ENCODE measurements at places on chromosomes 5 and 9.

GRCh38 chr5:135944967-135945560, 9.7 kb downstream of the LECT2 start:
- peak; percentile 67 for DNase-seq

- DNase-seq: no peak
Observed at GRCh38 chr9:90873422-90873821, 71.8 kb downstream of the SYK start.

DNA sequence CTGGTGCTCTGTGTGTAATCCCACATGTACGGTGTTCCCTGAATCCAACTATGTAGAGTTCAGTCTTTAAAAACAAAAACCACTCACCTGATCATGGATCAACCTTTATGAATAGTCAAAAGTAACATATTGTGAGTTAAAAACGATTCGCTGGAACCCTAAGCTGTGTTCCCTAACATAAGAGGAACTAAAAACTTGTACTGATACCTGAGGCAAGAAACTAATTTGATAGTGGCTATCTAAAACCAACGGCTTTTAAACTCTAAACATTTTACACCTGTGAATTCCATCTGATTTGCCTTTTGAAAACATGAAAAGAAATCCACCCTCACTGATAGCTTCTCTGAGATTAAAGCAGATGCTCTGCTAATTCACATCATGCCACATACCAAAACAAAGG, 101.5 kb downstream of the DEPDC1B start:
- no peak for DNase-seq

GRCh38 chr9:82539146-82539545, 523.8 kb downstream of the RASEF start:
- DNase-seq: no peak

- DNase-seq: no peak
Observed at GRCh38 chr5:139787257-139787567, 8.4 kb upstream of the PSD2 start.

DNA sequence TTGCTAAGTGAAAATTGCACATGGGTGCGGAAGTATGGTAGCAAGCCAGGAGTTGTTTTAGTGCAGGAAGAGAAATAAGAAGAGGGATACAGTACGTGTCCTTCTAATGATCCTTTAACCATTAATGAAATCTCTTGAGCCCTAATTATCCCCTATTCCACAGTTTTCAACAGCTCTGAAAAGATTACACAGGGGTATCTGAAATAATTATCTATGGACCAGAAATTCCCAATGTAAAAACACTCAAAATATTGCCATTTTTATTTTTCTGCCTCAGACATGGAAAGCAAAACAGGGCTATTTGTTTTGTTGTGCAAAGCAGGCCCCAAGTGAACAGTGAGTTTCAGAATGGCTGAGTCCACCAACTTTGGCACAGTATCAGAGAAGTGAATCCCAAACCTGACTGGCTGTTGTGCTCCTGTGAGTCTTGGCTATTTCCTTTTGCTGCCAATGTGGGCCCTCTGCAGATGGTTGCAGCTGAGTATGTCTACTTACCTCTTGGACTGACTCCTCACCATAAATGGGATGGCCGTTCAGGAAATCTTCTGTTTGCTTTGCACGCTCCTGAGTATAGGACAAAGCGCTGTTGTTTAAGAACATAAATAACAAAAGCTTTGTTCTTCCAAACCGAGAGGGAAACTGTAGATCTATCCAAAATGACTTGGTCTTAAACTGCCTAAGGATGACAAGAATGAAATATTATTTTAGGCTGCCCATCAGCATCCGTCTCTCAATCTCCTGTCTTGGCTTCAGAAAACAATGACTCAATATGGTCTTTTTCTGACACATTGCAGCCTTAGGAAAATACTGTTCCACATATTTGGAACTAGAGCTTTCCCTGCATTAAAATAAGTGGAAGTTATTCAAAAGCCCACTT, 204.1 kb downstream of the DEPDC1B start:
- DNase-seq: no peak

DNA sequence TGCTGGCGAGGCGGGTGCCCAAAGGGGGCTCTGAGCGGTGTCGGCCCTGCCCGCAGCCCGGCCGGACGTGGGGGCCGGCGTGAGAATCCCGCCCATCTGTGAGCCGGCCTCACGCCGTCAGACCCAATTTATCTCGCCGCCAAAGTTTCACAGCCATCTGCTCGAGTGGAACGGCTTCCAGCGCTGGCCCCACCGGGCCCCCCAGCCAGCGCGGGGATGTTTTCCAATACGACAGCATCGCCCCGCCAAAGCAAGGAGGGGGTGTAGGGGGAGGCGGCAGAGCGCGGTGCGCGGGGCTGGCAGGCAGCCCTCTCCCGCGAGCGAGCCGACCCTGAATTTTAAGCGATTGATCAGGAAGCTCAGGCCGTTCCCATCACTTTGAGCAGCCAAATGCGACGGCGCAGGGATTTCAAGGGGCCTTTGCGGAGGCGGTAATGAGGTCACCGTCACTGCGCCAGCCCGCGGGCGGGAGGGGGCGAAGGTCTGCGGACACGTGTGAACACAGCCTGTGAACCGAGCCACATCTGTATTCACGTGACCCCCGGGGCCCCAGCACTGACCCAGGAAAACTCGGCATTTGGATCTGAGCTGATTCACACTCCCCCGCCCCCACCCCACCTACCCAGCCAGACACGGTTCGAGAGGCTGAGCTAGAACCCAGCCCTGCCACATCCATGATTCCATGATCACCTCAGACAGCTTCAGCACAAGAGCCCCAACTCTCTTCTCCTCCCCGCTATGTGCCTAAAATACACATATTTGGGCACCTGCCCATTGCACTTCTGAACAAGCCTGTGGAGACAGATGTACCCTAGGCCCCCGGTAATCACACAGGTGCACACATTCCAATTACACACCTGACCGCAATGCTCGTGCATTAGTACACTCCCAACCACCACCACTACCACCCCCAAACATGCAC, 47.8 kb upstream of the PSD2 start:
- DNase-seq: no peak

DNA sequence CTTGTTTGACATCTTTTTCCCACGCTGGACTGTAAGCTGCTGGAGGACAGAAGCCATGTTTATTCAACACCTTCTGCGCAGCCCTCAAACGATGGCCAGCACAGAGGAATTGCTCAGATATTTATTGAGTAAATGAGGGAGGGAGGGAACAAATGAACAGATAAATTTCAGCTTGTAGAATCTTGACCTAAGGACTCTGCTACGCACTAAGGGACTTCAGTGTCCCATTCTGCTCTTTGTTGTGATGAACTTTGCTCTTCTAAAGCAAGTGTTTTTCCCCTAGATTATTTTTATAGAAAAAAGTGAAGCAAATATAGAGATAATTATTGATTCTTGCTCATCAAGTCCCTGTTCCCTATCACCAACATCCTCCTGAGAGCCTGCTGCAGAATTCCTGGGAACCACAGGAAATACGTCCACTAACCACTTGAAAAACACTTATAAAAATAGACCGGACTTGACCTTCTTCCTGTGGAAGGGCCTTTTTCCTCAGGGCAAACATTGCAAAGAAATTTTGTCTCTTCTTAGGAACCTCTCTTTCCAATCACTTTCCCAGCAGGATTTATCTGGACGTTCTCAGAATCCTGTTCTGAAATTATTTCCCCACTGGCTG, 54.9 kb downstream of the FGF1 start:
- no peak for DNase-seq

All from non-pigmented ciliary epithelial cell (primary cell).